ENCODE measurements at places on chromosomes 12 and 14.

GRCh38 chr14:63448841-63449240 is 94.3 kb downstream of the PPP2R5E start:
- no peak for DNase-seq

DNA sequence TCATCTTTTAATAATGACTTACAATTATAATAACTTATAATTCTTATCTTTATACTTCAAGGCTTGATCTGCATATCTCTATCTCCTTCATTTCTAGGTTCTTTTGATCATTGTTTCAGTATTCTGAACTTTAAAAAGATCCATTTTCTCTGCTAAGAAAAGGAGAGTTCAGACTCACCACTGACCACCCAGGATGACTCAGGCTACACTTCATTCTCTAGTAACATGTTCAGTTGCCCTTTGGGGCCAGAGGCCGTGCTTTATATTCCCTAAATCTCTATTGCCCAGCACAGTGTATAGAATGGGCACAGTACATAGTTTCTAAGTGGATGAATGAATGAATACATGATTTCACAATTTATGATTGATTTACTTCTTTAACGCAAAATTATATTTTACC is 268.7 kb downstream of the AKAP6 start:
- DNase-seq: no peak

DNA sequence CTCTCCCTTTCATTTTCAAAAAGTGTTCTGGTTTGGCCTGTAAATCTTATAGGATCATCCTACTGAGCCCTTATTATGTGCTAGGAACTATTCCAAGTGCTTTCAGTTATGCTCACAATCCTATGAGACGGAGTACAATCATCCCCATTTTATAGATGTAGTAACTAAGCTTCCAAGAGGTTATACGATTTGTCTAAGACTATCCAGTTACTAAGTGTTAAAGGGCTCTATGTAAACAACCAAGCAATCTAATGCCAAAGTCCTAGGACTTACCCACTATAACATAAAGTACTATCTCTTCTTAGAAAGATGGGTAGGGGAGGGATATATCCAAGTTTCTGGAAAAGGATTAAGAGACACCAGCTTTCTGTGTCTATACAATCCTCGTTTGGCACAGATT is 6.7 kb downstream of the CFL2 start:
- no peak for DNase-seq

GRCh38 chr12:124927201-124928094 is 13.0 kb upstream of the UBC start:
- peak; percentile 91 for DNase-seq

- DNase-seq: peak; percentile 35
Measured at GRCh38 chr14:24070285-24071143, 848 bp upstream of the CPNE6 start.

GRCh38 chr14:104879201-104879982 is 14.3 kb downstream of the CEP170B start:
- DNase-seq: no peak

DNA sequence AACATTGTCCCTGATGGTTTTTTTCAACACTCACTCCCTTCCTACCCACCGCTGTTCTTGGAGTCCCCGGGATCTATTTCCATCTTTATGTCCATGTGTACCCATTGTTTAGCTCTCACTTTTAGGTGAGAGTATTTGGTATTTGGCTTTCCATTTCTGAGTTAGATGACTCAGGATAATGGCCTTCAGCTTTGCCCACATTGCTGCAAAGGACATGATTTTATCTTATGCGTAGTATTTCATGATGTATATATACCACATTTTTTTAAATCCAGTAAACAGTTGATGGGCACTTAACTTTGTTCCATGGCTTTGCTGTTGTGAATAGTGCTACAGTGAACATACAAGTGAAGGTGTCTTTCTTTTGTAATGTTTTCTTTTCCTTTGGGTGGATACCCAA is 123.5 kb upstream of the KITLG start:
- DNase-seq: no peak

- DNase-seq: no peak
Measured at GRCh38 chr14:68109132-68109900, 289.7 kb downstream of the RAD51B start.

DNA sequence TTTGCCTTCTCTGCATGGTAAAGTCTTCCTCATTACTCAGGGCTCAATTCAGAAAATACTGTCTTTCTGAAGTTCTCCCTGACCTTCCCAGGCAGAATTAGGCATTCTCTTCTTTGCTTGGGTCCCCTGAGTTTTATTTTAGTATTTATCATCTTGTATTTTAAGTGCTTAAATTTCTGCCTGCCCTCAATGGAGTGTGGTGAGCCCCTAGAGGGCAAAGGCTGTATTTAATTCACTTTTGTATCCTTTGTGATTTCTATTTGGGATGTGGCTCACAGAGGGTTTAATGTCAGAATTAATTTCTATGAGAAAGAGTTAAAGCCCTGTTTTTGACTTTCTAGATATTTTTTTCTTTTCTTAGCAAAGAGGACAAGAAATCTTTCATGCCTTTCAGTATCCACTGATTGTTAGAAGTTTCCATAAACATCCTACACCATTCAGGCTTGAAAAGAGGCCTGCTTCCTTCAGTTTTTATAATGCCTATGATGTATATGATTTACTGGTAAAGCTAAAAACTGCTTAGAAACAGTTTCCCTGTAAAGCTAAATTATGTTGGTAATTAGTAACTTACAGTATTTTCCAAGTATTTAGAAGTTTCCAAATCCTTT is 55.6 kb upstream of the PTPRB start:
- no peak for DNase-seq

GRCh38 chr14:85093631-85094330 is 436.2 kb upstream of the FLRT2 start:
- no peak for DNase-seq

DNA sequence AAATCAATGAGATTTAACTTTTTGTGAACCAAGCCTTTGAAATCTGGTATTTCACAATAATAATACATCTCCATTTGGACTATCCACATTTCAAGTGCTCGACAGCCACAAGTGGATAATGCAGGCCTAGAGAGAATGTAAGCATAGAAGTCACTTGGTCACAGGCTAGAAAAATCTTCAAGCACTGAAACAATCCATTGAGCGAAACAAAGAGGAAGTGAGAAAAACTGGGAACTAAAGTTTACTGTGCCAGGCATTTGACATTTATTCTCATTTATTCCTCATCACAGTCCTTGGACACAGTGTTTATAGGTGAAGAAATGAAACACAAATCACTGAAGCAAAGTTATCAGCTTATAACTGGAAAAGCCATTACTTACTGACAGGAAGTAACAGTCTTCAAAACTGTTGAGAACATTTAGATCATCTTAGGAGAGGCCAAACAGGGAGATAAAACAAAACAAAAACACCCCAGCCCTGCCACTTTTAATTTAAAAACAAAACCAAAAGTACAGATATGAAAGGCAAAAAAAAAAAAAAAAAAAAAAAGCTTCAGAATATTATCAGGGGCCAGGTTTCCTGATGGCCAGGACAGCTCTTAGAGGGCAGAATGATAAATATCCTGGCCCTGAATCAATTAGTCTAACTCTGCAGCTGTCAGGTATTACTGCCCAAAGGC is 29.2 kb downstream of the GNS start:
- no peak for DNase-seq

GRCh38 chr12:30692470-30692869 is 3.2 kb downstream of the IPO8 start:
- DNase-seq: no peak

DNA sequence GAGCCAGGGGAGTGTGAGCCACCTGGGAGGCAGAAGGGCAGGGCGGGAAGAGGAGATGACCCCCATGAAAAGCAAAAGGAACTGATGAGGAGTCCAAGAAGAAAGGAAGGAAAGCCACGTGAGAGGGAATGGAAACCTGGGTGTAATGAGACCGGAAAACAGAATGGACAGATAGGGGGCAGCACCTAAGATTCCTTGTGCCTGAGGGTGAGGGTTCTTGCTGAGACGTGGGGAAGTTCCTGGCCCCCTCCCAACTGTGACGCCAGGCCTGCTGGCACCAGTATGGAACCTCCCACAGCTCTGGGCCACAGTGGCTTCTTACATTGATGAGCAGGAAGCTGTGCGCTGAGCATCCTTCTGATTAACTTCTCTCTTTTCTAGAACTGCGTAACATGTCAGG is 30.8 kb downstream of the TTC7B start:
- peak; percentile 34 for DNase-seq

GRCh38 chr14:81767266-81767995 is 233.8 kb upstream of the SEL1L start:
- DNase-seq: no peak

DNA sequence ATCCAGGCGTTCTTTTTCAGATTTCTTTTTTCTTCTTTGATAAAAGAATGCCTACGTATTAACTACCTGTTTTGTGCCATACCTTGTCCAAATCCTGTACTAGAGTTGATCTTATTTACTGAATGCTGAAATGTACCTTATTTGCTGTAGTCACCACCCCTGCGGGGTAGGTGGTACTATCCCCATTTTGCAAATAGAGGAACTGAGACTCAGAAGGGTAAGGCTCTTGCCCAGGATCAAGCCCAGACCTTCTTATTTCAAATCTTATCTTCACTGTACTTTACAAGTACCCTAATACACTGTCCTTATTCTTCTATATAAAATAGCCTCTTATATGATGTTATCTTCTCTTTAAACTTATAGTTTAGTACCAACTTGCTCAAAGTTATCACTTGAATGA is 206.5 kb downstream of the SLC41A2 start:
- no peak for DNase-seq

DNA sequence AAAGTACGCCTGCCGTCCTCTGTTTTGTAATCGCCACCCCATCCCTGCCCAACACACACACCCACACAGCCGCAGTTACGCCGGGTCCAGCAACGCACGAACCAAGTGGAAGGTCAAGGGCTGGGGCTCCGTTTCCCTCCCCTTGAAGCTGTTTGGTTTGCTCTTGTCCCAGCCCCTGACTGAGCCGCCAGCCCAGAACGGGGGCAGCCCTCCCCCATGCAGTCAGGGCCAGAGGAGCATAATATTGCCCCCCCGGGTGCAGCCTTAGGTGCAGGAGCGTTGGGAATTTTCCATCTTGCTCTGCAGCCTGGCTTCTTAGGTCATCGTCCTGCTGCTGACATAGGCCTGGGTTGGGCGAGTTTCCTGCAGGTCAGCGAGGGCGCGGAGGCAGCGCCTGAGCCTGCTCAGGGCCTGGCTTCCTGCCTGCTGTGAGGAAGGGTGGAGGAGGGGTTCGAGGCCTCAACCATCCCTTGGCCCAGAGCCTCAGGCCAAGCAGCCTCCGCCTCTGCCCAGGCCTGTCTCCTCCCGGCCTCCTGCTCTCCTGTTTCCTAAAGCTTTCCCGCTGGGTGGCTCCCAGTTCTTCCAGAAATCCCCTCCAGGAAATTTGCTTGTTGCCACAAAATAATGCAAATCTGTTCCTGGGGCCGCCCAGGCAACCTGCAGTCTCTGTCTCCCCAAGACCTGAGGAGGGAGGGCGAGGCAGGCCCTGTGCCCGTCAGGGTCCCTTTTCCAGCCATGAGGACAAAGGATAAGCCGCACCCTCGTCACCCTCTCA is 44.5 kb downstream of the PSMA6 start:
- DNase-seq: peak; percentile 95

- DNase-seq: no peak
Measured at GRCh38 chr12:87853448-87854003, 175.7 kb downstream of the C12orf50 start.

GRCh38 chr14:29759521-29760340 is 167.9 kb downstream of the PRKD1 start:
- DNase-seq: no peak

DNA sequence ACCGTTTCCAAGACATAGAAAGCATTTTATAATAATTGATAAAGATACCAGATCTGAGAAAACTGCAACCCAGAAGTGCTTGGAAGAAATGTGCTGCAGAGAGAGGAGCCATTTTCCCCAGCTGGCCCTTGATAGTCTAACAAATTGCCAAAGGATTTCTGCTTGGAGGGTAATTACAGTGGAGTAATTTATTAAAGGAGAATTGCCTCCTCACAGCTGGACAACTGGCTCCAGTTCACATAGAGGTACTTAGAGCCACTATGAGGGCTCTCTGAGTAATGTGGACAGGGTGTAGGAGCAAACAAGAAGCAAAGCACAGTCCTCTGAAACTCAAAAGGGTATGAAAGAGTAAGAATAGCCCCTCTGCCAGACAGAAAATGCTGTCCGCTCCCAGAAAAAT is 335.6 kb downstream of the SYT1 start:
- no peak for DNase-seq

GRCh38 chr12:12123036-12123604 is 52.4 kb downstream of the BCL2L14 start:
- DNase-seq: no peak

DNA sequence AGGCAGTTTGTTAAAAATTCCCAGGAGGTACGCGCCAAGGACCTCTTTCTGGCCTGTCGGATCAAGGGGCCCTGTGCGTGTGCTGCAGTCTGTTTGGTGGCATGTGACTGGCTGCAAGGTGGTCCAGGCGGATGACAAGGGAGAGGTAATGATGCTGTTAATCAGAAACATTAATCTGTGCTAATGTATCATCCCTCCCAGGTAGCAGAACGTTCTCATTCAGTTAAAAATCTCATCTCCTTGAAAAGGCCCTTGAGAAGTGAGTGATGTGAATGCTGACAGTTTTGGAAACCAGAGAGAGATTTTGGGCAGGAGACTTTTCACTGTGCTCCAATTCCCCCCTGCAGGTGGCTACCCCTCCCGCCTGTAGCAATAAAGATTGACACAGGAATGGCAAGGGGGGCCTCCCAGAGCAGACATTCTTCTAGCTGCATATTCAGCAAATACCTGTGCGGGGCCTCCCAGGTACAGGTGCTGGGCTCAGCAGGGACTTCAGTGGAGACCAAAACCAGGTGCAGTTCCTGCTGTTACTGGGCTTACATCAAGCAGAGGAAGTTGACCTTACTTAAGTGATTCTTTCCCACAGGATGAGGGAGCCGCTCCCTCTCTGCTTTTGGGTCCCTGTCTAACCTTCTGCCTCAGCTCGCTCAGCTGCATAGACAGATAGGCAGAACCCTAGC is 364.8 kb downstream of the CACNA1C start:
- no peak for DNase-seq

All from RWPE2 (cell line).